ENCODE measurements at places on chromosomes 11 and 22. TPM values are rescaled to one million over a fixed set of nuclear protein-coding genes. Genes with fewer than 3 reads are reported as not detected.

B4GAT1 gene
- total RNA-seq: 2.0 TPM

ANKK1 gene
- 1.2 TPM for total RNA-seq

DNA sequence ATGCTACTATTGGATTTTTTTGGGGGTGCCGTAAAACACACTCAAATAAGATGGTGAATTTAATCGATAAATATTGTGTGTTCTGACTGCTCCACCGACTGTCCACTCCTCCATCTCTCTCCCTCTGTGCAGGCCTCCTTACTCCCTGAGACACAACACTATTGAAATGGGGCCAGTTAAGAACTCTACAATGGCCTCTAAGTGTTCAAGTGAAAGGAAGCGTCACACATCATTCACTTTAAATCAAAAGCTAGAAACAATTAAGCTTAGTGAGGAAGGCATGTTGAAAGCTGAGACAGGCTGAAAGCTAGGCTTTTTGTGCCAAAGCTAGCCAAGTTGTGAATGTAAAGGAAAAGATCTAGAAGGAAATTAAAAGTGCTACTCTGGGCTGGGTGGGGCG is 156.7 kb downstream of the CTTN start:
- no peak overlapping the region for H3K27ac ChIP-seq
- H3K27me3 ChIP-seq: no peaks in the 10 kb centered on the region
- H3K4me1 ChIP-seq: no peaks in the 10 kb centered on the region
- DNase-seq: no peak
- H3K36me3 ChIP-seq: no peaks in the 10 kb centered on the region

FOSL1 gene
- total RNA-seq: 2.2 TPM

- no peak overlapping the region for H3K4me3 ChIP-seq
- H3K27ac ChIP-seq: no peak overlapping the region
- peaks cover 25% of the 10 kb centered on the region for H3K4me1 ChIP-seq
Measured at GRCh38 chr22:50317674-50318073, 9.1 kb downstream of the DENND6B start.

- H3K4me3 ChIP-seq: no peak overlapping the region
- no peak for DNase-seq
- no peaks in the 10 kb centered on the region for H3K27me3 ChIP-seq
- no peak overlapping the region for H3K27ac ChIP-seq
Measured at GRCh38 chr22:27115410-27115809, 458.0 kb downstream of the MIAT start.

OR52N4 gene
- 0.50 TPM for total RNA-seq
